ENCODE measurements at places on chromosomes 13 and 19.

GRCh38 chr19:41758846-41759245 is 3.5 kb downstream of the CEACAM6 start:
- no peak for DNase-seq

GRCh38 chr13:49042476-49042875 is 66.8 kb downstream of the FNDC3A start:
- DNase-seq = no peak

DNA sequence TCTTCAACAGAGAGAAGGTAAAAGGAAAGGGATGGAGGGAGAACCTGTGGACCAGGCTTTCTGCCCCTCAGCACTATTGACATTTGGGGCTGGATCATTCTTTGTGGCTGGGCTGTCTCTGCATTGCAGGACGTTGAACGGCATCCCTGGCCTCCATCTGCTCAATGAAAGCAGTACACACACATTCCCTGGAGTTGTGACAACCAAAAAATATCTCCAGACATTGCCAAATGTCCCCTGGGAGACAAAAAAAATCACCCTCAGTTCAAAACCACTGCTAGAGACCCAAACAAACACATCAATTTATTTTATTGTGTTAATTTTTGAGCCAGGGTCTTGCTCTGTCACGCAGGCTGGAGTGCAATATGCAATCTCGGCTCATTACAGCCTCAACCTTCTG is 43.3 kb downstream of the INSR start:
- no peak for DNase-seq

DNA sequence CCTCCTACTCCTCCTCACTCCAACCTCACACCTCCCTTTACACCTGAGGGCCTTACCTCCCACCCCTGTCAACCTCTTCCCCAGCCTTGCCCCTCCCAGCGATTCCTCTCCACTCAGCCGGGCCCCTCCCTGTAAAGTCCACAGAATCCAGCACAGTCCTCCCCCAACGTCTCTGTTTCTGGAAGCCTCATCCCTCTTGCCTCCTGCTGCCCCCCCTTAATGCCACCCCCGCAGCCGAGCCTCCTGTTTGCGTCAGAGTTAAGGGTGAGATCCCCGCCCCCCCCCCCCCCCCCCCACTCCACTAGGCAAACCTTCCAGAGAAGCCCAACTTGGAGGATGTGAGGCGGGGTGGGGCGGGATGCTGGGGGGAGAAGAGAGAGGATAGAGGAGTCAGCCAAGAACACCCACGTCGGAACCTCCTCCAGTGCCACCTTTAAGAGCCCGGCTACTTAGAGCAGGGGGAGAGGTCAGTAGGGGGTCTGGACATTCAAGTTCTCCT is 2.1 kb downstream of the UNC13A start:
- no peak for DNase-seq

DNA sequence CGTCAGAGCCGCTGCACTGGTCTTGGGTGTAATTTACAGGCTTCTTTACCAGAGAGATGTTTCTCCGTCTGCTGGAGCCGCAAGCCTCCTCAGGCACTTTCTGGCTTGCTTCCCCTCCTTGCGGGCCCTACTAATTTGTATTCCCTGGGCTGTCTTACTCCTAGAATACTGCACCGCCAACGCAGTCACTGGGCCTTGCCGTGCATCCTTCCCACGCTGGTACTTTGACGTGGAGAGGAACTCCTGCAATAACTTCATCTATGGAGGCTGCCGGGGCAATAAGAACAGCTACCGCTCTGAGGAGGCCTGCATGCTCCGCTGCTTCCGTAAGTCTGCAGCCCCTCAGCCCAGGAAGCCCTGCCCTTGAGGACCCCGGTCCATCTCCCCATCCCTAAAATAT is 14.1 kb upstream of the C19orf33 start:
- DNase-seq = no peak

- no peak for DNase-seq
Observed at GRCh38 chr13:34263681-34264080, 445.7 kb downstream of the RFC3 start.

DNA sequence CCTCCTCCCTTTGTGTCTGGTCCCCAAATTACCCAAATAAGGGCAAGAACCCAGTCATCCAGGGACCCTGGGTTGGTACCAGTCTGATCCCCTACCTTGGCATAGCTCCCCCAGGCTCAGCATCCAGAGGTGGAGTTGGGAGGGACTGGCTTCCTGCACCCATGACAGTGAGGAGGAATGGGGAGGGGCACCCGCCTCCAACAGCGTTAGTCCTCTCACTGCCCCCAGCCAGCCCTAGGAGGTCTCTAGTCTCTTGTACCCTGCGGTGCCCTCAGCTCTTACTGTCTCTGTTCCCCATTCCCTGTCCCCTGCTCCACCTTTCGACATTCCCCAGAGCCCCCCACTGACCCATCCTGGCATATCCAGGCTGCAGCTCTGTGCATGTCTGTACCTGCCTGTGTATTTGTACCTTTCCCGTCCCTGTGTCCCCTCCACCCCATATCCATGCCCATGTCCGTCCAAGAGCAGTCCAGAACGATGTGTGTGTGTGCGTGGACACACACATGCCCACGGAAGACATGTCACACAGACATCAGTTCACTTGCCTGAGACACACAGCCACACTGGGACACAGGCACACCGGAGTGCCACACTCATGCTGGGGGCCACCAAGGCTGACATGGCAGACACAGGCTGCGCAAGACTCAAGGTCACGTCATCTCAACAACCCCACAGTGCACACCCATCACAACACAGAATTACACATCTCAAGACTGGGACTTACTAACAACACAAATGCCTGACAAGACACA is 17.8 kb downstream of the ERFL start:
- no peak for DNase-seq

- peak; percentile 100 for DNase-seq
Observed at GRCh38 chr19:40147693-40148347, 43.4 kb upstream of the MAP3K10 start.
